ENCODE measurements at places on chromosomes 7 and 10.

DNA sequence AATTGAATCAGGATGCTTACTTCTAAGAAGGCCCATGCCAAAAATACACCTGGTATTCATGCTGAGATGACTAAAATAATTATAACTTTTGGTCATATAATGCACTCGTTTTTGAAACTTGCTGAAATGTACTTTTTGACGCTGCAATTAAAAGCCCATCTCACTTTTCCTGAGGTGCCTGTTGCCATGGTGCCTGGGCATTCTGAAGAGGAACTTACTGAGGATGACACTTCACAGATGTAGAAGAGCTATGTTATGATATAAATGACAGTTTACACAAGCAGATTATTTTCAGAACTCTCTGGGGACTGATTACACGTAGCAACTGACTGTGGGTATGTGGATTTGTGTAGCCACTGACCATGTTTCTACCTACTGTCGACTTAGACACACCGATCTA, 182.4 kb downstream of the TPK1 start:
- DNase-seq = peak; percentile 18

GRCh38 chr7:12056381-12056780, 154.7 kb upstream of the TMEM106B start:
- DNase-seq = no peak

- DNase-seq = no peak
These were observed 42.1 kb downstream of the MDH2 start for GRCh38 chr7:76089865-76090475.

DNA sequence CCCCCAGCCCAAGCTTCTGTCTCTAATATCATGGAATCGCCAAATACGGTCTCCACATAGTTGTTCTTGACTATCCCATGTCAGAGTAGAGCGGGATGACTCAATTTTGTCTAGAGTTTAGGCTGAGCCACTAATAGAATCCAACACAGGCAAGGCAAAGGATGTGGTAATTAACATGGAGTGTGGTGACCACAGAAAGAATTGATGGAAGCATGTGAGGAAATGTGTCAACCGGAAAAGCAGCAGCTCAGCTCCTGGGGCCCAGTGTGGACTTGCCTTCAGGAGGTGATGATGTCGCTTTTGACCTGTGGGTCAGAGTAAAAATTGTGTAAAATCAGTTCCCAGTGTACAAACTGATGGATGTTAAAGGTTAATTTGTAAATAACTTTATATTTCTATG, 139.3 kb upstream of the KLF6 start:
- DNase-seq = no peak

GRCh38 chr7:106517508-106517907, 143.4 kb downstream of the CCDC71L start:
- DNase-seq = no peak

- DNase-seq = no peak
These were observed 4.7 kb upstream of the LANCL2 start for GRCh38 chr7:55360486-55360885.

- DNase-seq = no peak
These were observed 30.3 kb upstream of the CALU start for GRCh38 chr7:128708824-128709223.

GRCh38 chr7:157016352-157017041, 6.0 kb upstream of the MNX1 start:
- no peak for DNase-seq

- DNase-seq = no peak
These were observed 61.3 kb downstream of the SEC61G start for GRCh38 chr7:54697659-54698186.

- DNase-seq = no peak
These were observed 108.3 kb downstream of the EGFR start for GRCh38 chr7:55127135-55127551.

- DNase-seq = no peak
These were observed 418.3 kb downstream of the PAXIP1 start for GRCh38 chr7:154584352-154585252.

DNA sequence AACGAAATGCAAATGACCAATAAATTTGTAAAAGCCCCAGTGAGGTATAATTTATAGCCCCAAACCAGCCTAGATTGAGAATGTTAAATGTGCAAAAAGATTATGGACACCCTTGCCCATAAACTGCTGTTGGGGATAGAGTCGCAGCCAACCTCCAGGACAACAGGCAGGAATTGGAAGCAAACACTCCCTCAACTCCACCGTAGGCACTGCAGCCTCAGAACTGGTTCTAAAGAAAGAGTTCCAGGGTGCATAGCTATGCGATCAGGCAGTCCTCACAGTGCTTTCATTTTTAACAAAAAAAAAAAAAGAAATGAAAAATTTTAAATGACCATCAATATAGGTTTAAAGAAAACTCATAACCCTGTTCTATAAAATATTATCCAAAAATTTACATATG, 86.2 kb downstream of the CXCL12 start:
- no peak for DNase-seq

- no peak for DNase-seq
These were observed 716.0 kb downstream of the XPNPEP1 start for GRCh38 chr10:109207361-109207760.

DNA sequence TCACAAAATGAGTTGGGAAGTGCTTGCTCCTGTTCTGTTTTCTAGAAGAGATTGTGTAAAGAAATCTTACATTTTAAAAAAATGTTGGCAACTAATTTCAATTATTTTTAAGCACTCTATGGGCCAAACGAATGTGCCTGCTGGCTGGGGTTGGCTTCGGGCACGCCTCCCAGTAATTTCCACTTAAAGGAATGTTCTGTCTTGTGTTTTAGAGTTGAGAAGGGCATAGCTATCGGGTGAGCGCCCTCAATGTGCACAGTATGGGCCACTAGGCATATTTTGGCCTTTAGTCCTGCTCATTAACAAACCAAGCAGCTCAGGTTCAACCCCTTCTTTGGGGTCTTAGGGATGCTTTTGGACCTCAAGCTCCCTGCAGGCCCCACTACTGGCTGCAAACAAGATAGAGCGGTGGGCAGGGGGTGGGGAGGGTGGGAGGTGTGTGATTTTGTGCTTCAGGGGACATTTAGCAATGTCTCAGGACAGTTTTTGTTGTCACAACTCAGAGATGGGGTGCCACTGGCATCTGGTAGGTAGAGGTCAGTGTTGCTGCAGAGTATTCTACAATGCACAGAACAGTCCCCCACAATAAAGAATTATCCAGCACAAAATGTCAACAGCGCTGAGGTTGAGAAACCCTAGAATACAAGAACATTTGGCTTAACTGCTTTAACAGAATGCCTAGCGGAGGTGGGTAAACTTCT, 40.7 kb downstream of the TACC2 start:
- DNase-seq = peak; percentile 2

DNA sequence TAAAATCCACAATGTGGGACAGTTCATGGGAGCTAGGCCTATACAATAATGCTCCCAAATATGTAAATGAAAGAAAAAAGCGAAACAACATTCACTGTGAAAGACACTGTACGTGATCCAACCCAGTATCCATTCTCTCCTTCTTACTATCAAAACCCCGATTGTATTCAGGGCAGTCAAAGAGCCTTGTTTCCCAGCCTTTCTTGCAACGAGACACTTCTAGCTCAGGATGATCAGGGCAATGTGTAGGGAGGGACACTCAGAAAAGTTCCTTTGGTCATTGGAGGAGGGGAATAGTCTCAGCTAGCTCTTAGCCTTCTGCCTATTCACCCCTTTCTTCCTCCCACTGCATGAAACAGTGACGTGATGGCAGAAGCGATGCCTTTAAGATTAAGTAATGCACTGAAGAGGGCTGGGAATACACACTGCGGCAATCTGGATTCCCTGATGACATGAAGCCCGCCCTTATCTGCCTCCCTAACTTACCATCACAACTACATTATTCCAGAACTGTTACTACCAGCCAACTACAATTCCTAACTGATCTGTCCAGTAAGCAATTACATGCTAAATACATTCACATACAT, 27.3 kb downstream of the UBE2H start:
- DNase-seq = no peak

DNA sequence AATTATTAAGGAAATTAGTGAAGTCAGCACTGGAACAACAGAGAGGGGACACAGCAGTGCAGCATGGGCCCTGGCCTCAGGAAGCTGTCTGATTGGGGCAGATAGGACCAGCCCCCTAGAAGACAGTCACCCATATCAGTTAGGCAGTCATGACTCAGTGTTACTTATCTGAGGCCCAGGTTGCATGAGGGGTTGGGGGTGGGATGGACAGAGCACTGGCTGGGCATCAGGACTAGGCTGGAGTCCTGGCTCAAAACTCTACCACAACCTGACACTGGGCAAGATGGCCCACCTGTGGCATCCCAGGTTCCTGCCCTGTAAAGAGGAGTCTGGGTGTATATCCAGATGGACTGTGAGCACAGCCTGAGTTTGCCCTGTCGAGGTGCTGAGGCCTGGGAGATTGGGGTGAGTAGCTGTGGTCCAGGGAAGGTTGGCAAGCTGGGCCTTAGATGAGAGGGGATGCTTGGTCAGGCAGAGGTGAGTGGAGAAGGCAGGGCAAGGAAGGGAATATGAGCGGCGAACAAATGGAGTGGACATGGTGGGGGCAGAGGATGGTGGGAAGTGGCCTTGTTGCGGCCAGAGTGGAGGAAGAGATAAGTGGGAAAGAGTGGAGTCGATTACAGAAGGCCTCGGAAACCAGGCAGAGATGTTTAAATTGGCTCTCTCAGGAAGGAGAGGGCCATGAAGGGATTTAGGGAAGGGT, 37.5 kb downstream of the HK1 start:
- DNase-seq = no peak

GRCh38 chr10:10897400-10897799, 120.3 kb upstream of the CELF2 start:
- no peak for DNase-seq

DNA sequence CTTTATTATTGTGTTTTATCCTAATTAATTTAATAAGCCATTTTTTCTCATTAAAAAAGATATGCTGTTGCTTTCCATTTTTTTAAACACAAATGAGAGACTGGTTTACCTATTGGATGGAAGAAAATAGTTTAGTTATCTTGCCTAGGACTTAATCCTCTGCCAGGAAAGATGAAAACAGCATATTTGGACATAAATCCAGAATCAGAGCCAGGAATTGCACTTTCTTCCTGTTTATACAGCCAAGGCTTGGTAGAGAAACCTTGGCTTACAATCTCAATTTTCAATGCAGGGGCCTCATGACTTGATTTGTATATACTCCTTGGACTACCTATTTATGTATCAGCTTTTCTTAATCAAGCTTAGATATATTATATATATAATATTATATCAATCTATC, 618.8 kb upstream of the SEMA3D start:
- no peak for DNase-seq

GRCh38 chr7:101733713-101734475, 83.5 kb upstream of the CUX1 start:
- peak; percentile 54 for DNase-seq

- no peak for DNase-seq
These were observed 263.8 kb upstream of the ZNF32 start for GRCh38 chr10:43912469-43912868.

DNA sequence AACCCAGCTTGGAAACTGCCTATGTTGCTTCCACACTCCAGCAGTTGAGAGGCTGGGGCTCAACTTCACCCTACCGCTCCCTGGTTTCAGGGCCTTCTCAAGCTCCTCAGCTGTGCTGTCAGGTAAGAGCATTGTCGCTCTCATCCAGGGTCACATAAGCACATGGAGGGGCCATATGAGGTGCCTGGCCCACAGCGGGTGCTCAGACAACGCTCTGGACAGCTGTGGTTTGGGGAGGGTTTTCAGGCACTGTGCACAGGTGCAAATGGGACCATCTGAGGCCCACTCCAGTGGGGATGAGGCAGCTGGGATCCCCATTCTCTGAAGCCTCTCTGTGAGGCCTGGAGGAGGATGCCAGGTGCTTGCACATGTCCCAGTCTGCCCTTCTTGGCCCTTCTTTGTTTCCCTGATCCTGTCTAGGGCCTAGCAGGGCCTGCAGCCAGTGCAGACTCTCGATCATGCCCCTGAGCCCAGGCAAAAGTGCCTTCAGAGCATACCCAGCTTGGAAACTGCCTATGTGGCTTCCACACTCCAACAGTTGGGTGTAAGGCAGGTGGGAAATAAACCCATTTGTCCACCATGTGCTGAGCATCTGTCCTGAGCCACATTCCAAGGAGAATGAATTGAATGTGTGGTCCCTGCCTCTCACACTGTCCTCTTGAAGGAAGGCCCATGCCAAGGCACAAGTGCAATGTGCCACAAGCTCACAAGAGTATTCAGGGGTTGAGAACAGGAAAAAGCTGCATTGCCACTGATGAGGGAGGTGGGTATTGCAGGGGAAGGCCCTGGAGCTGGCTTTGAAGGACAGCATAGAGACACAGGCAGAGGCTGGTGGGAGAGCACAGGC, 40.3 kb downstream of the VSTM4 start:
- DNase-seq = no peak

DNA sequence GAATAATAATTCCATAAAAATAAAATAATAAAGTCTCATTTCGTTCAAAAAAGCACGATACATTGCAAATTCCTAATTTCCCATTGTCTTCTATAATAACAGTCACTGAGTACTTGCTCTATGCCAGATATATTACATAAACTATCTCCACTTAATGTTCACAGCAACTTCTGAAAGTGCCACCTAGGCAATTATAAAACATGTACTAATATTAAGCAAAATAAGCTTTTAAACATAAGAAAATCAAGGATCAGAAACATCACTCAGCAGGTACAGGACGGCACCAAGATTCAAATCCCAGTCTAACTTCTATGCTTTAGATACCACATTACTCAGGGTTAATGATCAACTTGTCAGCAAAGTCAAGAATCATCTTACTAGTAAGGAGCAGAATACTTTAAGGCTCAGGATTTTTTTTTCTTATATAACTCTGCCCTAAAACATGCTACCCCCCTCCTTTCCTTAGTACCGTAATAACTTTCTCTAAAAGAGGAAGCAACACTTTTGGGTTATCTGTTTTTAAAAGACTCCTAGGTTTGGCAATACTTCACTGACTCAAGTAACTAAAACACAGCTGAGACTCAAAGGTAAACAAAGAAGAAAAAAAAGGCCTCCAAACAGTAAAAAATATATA, 51.3 kb downstream of the USP6NL start:
- DNase-seq = no peak

DNA sequence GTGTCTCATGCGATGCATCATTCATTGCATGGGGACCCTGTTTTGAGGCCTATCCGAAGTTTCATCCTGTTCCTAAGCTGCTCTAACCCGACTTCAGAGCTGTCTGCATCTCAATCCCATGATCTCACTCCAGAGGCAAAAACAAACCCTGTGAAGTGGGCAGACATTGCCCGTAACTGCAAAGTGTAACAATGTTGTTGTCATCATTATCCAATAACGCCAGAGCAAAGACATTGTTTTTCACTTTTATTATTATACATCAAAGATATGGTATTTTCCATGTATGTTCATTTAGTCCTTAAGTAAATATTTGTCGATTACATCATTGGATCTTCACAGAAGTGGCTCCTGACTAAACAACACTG, 246.7 kb downstream of the KLF6 start:
- no peak for DNase-seq

DNA sequence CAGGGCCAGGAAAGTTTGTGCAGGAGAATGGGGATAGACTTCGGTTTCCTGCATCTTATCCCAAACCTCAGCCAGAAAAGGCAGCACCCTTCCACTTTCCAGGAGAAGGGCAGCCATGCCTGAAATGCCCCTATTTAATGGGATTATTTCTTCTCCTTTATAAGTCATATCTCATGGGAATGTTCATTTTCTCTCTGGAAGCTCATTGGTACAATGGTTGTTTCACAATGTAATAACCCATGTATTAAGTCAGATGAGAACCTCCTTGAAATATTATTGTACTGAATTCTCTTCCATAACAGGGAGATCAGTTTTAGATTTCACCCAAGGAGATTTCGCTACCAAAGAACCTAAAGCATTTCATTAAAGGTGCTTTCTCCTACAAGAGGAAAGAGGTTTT, 457.5 kb downstream of the KCNMA1 start:
- no peak for DNase-seq

- no peak for DNase-seq
These were observed 122.4 kb upstream of the NPS start for GRCh38 chr10:127426746-127427145.

GRCh38 chr7:3304131-3304530, 3.1 kb downstream of the SDK1 start:
- peak; percentile 34 for DNase-seq

Data from NCI-H524 (cell line).